Thyroid gland (tissue), 4 donors: ENCODE measurements at places on chromosomes 12 and 14.
A peak's percentile ranks its signal among the peaks of the same experiment; 100 is the strongest.

GRCh38 chr12:31000751-31001150 lies 72.9 kb upstream of the DDX11 start:
- no peak for DNase-seq

- DNase-seq = no peak
Measured at GRCh38 chr14:71551291-71551950, 380.8 kb upstream of the RGS6 start.

DNA sequence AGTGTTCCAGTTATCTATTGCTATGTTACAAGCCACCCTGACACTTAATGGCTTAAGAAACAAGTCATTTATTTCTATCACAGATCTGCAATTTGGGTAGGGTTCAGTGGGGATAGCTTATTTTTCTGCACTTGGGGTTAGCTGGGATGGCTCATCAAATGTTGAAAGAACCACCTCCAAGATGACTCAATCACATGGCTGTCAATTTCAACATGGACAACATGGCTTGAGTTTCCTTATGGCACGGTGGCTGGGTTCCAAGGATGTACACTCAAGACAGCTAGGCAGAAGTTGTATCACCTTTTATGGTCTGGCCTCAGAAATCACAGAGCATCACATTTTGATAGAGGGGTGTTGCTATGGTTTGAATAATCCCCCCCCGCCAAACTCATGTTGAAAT lies 24.5 kb upstream of the IGF1 start:
- no peak for DNase-seq

- DNase-seq = no peak
Measured at GRCh38 chr14:54606631-54607133, 39.8 kb downstream of the SAMD4A start.

DNA sequence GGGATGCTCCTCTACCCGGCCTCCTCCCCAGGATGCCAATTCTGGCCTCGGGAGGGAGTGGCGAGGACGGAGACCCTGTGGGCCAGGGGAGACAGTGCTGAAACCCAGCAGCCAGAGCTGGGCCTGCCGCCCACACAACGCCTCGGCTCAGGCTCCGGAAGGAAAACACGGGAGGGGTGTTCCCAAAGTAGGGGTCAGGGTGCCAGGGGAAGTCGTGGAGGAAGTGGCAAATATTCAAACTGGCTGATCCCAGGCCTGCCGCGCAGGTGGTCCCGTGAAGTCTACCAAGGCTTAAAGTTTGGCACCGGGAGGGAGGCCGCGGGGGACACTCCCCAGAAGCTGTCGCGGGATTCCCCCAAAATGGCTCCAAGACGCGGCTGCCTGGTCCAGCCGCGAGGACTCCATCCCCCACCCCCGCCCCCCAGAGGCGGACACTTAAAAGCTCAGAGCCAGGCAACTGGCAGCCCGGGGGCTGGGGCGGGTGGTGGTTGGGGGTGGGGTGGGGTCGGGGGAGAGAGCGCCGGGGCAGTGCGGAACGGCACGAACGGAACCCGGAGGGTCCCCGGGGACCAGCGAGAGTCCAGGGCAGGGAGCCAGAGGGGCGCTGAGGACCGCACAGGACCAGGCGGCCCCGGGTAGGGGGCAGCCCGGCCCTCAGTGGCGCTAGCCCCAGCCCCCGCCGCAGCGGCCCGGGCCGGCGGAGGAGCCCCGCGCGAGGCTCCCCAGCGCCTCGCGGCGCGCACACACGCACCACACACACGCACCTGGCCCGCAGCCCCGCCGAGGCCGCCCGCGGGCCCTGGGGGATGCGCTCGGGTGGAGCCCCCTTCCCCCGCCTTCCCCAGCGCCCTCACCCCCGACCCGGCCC lies 20.0 kb downstream of the BEGAIN start:
- DNase-seq = no peak

DNA sequence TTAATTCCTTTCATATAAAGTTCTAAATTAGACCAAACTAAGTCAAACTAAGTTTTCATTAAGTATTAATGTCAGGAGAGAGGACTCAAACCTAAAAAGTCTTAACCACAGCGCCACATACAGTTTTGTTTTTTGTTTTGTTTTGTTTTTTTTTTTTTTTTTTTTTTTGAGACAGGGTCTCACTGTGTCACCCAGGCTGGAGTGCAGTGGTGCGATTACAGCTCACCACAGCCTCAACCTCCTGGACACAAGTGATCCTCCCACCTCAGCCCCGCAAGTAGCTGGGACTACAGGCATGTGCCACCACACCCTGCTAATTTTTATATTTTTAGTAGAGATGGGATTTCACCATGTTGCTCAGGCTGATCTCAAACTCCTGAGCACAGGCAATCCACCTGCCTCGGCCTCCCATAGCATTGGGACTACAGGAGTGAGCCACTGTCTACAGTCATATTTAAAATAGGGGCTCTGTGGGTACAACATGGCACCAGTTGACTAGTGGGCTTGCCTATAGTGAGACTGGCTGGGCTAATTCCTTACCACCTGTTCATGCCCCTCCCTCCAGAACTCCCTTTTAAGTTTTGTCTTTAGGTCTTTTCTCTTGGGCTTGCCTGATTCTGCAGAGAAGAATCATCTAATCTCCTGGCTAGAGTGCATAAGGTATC lies 110.2 kb downstream of the PPP2R5E start:
- DNase-seq = no peak

GRCh38 chr12:53005215-53005985 lies 856 bp upstream of the EIF4B start:
- peak; percentile 18 for DNase-seq

- DNase-seq = no peak
Measured at GRCh38 chr14:89965839-89966238, 10.1 kb downstream of the TDP1 start.

- no peak for DNase-seq
Measured at GRCh38 chr14:93859957-93860356, 67.2 kb upstream of the FAM181A start.

DNA sequence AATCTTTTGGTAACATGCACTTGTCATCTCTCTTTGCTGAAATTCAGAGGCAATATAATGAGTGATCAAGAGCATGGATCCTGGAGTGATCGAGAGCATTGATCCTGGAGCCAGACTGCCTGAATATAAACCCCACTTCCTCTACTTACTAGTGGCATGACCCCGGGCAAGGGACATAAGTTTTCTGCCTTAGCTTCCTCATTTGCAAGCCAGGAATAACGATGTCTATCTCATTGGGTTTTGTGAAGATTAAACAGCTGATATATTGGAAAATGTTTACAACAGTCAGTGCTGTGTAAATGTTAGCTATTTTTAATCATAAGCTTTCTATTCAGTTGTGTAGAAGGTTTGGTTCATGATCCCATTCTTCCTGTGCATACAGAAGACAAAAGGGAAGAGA lies 2.4 kb upstream of the CSRNP2 start:
- DNase-seq = no peak

DNA sequence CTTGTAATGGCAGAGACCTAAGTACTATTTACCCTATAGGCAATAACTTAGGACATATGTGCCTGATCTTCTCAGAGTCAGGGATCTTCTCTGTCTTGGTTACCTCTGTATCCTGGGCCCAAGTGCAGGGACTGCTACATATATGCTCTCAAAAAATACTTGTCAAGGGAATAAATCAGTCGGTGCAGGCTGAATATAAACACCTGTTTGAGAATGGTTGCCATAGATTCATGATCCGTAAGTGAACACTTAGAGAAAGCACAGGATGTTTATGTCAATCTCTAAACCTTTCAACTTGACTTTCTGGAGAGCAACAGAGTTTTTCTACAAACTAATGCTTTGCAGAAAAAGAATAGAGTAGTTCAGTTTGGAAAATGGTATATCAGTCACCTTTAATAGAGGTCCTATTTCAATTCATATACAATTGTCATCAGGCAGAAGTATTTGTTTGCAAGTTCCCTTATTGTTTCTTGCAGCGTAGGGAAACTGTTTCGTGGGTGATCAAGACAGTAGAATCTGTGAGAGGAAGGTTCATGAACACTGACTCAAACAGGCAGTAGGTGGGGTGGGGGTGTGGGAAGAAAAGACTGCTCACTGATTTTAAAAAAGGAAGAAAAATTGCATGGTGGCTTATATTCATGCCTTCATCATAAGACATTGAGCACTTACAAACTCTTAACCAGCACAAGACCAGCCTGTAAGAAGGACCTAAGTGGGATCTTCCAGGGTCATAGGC lies 6.0 kb upstream of the UBE2N start:
- DNase-seq = no peak

- DNase-seq = no peak
Measured at GRCh38 chr14:66360366-66360926, 125.7 kb upstream of the CCDC196 start.

DNA sequence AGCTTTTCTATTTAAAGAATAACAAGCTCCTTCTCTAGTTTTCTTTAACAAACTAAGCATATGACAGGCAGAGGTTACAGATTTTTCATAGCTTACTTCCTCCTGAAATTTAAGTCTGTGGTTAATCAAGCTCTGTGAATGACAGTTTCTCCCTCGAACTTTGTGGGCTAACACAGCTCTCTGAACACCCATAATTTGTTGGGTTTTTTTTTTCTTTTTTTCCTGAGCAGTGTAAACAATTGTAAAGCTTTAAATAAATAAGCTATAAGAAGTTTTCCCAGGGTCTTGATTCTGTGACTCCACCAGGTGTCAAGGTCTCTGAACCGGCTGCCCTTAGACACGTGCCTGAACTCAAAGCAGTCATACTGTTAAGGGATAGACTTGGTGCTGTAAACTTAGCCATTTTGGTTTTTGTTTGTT lies 128.1 kb upstream of the AMIGO2 start:
- DNase-seq = no peak

DNA sequence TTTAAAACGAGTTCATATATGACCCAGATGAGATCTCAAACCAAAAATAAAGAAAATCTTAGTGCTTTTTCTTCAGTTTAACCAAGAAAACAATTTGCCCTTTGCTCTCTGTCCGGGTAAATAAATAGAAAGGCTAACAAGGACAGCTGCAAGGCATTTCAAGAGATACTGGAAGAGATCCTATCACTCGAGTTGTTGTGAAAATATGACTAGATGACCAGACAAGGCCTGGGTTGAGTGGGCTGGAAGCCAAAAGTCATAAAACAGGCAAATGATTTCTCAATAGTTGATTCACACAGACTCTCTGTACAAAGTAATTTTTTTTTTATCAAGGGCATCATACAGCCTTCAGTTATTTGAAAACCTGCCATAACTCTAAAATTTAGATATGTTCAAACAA lies 55.9 kb upstream of the AVPR1A start:
- peak; percentile 22 for DNase-seq

GRCh38 chr14:96274543-96274942 lies 18.5 kb downstream of the BDKRB1 start:
- no peak for DNase-seq

DNA sequence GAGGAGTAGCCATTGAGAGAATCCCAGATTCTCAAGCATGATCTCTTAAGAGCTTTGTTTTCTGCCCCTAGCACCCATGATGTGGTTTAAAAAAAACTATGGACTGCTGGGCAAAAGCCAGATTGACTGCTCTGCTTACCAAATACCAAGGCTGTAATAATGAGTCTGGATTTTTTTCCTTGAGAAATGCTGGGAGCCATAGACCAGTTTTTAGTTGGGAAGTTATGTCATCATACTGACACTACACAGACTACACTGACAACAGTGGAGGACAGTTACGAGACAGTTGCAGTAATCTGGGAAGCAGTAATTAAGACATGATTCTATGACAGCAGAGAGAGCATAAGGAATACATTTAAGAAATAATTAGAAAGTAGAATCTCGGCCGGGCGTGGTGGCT lies 35.8 kb downstream of the SPATA7 start:
- no peak for DNase-seq

- DNase-seq = no peak
Measured at GRCh38 chr14:26233118-26233517, 364.7 kb downstream of the NOVA1 start.

DNA sequence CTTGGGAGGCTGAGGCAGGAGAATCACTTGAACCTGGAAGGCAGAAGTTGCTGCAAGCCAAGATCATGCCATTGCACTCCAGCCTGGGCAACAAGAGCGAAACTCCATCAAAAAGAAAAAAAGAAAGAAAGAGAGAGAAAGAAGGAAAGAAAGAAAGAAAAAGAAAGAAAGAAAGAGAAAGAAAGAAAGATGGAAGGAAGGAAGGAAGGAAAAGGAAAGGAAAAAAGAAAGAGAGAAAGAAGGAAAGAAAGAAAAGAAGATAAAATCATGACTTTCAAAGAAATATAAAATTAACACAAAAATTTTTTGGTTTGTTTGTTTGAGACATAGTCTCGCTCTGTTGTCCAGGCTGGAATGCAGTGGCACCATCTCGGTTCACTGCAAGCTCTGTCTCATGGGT lies 22.2 kb upstream of the DAAM1 start:
- DNase-seq = no peak

DNA sequence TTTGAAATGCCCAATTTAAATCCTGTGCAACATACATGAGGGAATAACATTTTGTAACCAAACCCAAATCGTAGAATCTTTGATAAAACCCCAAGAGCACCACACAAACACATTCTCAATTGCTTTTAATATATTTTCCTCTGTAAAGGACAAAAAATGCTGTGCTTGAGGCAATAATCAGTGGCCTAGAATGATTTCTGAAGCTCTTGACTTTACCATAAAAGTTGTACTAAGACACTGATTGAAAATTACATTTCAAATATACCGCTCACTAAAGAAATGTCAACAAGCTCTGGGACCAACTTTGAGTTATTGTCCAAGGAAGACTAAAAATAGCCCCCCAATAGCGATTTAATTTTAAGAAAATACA lies 1.5 kb downstream of the EML5 start:
- DNase-seq = no peak

DNA sequence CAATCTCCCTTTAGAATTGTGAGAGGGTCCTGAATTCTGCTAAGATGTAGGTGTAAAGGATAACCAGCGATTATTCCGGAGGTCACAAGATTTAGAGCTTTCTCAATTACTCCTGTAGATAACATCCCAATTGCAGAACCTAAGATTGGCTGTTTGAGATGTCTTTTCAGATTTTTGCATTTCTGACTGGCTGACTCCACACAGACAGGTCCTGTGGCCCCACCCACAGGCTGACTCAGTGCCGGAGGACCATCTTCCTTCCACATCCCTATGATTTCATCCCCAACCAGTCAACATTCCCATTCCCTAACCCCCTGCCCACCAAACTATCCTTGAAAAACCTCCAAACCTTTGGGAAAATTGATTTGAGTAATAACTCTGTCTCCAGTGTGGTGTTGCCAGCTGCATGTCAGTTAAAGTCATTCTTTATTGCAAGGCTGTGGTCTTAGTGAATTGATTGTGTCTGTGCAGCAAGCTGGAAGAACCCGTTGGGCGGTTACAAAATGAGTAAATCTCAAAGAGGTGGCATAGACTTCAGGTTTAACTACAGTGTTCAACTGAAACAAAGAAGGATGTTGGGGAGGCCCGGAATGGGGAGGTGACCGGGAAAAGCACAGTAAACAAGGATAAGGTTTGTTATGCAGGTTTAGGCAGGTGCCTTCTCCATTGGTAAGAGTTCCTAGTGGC lies 10.6 kb downstream of the FNTB start:
- no peak for DNase-seq

- DNase-seq = no peak
Measured at GRCh38 chr12:22797701-22798100, 172.7 kb downstream of the ETNK1 start.

DNA sequence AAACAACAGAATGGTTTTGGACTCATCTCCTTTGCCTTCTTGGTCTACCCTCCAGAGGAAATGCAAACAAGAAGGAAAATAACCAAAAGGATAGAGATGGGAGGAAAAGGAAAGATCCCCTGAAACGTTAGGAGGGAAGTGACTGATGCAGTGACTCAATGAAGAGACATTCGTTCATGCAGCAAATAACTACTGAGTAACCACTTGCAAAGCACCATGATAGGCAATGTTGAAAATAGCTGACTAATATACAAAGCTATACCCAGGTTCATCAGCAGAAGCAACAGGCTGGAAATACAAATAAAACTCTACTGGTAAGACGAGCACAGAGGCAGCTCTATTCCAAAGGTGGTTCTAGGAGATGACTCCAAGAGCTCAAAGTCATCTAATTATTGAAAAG lies 41.8 kb downstream of the R3HDM2 start:
- DNase-seq = no peak
